ENCODE measurements at places on chromosomes 7 and 10.

DNA sequence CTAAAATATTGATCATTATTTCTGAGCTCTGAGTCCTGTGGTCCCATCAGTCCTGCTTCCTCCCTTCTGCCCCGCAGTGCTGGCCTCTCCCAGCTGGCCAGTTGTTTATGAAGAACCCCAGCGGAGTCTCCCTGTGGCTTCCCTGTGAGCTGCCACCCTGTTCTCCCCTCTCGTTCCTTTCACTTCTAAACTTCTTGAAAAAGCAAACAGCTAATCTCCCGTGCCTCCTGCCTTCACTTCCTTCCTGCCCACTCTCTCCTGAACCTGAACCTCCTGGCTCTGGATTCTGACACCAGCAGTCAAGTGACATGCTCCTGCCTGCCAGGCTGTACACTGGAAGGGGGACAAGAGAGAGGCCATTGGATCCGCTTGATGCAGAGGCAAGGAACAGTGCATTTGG, 63.7 kb upstream of the ZPBP start:
- no peak for DNase-seq

DNA sequence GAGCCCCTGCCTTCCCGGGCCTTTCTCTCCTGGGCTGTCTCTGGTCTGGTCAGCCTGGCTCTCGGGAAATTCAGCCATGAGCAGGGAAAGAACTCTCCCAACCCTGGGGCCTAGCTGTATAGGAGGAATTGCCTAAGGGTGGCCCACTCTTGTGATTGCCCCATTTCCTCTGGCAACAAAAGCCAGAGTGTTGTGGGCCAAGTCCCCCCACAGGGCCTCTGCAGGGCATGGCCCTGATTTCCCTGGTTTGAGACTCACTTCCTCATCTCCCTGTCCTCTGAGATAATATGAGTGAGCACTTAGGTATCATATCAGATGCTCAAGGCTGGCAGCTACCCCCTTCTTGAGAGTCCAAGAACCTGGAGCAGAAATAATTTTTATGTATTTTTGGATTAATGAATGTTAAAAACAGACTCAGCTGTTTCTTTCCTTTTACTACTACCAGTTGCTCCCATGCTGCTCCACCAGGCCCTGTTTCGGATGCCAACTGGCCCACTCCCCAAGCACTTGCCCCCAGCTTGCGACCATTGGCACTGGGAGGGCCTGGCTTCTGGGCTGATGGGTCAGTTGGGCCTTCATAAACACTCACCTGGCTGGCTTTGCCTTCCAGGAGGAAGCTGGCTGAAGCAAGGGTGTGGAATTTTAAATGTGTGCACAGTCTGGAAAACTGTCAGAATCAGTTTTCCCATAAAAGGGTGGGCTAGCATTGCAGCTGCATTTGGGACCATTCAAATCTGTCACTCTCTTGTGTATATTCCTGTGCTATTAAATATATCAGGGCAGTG, 11.4 kb downstream of the IRF5 start:
- no peak for DNase-seq

DNA sequence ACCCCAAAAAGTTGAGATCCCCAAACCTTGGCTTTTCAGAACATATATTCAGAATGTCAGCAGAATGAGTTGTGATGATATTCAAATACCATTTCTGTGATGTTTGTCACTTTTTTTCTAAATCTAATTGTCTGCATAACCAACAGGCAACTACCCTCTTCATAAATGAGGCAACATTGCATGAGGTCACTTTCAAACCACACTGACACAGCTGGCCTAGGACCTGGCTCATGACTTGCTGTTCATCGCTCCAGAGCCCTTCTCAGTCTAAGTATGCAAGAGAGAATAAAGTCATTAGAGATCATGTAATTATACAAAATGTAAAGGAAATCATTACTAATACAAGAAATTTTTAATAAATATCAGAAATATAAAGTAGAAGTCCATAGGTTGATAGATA, 681.9 kb downstream of the GRM8 start:
- DNase-seq = no peak

- no peak for DNase-seq
These were observed 215.8 kb downstream of the SKAP2 start for GRCh38 chr7:26648554-26648953.

DNA sequence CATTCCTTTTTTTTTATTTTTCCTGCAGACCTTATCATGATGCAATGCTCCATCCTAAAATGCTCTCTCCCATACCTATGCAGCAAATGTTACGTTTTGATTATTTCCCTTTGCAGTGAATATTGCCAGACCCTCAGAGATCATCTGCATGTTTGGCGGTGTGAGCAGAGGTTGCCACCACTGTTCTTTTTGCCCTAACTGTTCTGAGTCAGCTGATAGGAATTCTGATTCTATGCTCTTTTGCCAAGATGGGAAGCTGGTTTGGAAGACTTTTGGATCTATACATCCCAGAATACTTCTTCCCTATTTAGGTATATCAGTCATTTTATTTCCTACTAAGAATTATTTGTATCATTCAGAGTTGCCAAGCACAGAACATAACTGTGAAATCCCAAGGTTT, 130.5 kb downstream of the KLF6 start:
- DNase-seq = no peak

GRCh38 chr7:7237201-7237977, 55.0 kb downstream of the C1GALT1 start:
- DNase-seq = no peak

GRCh38 chr7:80609751-80610150, 28.7 kb upstream of the CD36 start:
- DNase-seq = no peak

- DNase-seq = no peak
These were observed 32.9 kb downstream of the ZCCHC24 start for GRCh38 chr10:79412516-79412915.

DNA sequence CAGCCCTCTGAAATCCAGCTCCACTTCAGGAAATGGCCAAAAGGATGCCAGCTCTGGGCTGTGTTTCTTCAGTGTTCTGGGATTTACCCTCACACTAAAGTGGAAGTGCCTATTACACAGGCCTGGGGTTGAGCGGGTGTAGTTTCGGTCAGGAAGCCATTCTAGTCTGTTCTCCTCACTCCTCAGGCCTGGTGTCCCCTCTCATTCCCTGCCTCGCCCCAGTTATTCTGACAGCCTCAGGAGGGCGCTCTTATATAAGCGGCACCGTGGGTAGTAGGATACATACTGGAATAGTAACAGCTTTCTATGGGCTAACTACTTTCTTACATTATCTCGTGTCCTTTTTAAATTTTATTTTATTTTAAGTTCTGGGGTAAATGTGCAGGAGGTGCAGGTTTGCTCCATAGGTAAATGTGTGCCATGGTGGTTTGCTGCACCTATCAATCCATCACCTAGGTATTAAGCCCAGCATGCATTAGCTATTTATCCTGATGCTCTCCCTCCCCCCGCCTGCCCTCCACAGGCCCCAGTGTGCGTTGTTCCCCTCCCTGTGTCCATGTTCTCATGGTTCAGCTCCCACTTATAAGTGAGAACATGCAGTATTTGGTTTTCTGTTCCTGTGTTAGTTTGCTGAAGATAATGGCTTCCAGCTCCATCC, 12.2 kb upstream of the LGI1 start:
- DNase-seq = no peak

GRCh38 chr7:17948526-17949238, 8.4 kb upstream of the SNX13 start:
- DNase-seq = no peak

Measured in NCI-H187 (cell line).